Activated T-cell treated with anti-CD3 and anti-CD28 coated beads, Interleukin-2, amount 50 U/mL, for 1 hour (primary cell): ENCODE measurements at places on chromosomes 2 and 18.

- DNase-seq: no peak
Observed at GRCh38 chr2:4098137-4098536, 394.8 kb downstream of the DCDC2C start.

DNA sequence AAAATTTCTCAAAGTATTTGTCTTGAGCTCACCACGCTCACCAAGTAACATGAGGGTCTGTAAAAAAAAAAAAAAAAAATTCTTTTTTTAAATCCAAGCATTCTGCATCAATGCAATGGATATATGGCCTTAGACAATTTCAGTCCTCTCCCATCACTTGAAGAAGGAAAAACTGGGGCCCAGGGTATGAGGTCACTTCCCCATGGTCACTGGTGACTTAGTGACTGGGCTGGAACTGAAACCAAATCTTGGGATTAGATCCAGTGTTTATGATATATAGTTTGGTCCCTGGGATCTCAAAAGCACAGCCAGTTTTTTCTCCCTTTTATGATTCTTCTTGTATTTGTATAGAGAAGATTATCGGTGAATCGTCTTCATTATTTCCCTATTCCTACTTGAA, 477.9 kb upstream of the TNP1 start:
- DNase-seq: no peak

GRCh38 chr18:77072566-77072965, 60.0 kb downstream of the MBP start:
- DNase-seq: no peak

DNA sequence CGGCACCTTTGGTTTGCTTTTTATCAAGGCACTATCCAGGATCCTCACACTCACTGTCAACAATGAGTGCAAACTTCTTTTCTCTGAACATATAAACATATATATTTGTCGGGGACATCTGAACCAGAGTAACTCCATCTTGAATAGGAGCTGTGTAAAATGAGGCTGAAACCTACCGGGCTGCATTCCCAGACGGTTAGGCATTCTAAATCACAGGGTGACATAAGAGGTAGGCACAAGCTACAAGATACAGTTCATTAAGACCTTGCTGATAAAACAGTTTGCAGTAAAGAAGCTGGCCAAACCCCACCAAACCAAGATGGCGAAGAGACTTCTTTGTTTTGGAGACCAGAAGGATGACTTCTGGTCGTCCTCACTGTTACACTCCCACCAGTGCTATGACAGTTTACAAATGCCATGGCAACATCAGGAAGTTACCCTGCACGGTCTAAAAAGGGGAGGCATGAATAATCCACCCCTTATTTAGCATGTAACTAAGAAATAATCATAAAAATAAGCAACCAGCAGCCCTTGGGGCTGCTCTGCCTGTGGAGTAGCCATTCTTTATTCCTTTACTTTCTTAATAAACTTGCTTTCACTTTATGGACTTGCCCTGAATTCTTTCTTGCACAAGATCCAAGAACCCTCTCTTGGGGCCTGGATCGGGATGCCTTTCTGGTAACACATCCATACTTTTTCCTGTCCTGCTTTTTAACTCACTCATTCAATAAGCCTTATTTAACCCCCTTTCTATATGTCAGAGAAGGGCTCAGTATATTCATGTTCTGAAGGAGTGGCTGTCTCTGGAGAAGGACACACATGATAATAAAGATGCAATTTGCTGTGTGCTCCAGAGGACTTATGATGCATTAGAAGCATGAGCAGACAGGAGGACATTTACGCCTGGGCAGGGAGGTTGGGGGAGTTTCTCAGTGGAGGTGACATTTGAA, 65.4 kb downstream of the TACR1 start:
- DNase-seq: no peak

GRCh38 chr2:229267080-229267479, 4.0 kb downstream of the PID1 start:
- no peak for DNase-seq

DNA sequence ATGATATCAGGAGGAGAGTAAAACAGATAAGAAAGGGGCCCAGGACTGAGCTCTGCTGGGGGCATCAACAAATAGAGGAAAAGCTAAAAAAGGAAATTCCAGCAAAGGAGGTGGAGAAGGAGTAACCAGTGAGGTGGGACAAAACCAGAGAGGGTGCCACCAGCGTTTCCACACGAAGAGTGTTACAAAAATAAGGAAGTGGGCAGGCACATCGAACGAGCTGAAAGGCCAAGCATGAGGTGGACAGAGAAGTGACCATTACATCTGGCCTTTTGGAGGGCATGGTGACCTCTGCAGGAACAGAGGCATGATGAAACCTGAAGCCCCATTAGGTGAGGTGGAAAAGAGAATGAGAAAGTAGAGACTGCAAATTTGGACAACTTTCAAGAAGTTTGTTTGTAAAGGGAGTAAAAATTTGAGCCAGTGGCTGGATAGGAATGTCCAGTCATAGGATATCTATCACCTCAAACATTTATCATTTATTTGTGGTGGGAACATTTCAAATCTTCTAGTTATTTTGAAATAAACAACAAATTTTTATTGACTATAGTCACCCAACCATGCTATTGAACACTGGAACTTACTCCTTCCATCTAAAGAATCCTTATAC, 18.4 kb upstream of the VIT start:
- no peak for DNase-seq

DNA sequence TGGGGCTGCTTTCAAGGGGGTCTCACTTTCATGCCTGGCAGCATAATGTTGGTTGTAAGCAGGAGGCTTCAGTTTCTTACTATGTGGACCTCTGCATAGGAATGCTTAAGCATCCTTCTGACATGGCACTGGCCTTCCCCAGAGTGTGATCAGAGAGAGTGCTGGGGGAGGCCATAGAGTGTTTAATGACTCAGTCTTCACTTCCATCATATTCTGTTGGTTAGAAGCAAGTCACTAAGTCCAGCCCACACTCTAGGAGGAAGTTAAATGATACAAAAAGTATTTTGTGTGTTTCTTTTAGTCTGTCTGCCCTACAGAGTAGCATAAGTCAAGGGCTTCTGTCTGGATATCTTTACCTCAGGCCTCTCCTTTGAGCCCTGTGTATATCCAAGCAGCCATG, 64.9 kb downstream of the GALNT1 start:
- DNase-seq: no peak

DNA sequence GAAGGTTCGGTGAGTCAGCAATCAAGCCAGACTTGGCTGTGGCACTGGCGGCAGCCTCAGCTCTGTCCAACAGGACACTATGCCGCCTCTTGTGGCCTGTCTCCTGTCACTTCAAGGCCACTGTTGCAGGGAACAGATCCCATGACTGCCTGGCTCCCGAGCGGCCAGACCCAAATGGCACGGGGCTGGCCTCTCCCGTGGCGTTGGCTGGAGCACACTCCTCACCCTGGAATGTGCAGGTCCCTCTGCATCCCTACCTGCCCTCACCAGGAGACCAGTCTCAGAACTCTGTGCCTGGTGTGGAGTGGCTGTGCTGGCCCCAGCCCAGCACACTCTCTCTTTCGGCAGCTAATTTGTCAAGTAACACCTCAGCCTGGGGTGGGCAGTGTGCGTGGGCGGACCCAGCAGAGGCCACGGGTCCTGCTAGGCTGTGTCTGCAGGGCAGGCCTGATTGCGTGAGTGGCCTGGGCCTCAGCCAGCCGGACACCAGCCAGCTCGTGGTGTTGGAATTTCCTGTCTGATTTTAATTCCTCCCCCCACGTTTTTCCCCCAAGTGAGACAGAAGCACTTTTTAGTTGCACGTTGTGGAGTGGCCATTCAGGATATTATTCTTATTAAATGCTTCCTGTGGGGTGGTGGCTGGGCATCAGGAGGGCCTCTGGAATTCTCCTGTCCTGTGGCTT, 179.3 kb downstream of the GLI2 start:
- no peak for DNase-seq

DNA sequence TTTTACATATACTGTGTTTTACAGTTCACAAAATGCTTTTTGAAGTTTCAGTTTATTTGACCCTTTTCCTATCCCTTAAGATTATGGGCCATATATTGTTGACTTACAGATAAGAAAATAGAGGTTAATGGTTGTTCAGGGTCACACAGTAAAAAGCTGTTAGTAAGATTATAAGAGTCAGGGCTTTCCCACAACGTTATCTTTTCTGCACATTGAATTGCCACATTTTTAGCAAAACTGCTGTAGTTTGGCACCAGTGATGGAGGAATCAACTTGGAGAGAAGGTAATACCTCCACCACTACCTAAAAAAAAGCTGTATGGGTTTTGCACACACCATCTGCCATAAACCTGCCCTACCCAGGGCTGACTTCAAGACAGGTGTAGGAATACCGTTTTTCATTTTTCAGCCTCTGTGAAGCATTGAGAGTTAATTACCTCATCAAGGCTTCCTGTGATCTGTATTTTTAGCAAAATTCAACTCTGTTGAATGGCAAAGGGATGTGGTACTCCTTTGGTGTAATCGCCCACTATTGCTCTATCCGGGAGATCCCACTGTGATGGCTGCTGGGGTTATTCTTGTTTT, 5.0 kb downstream of the SOWAHC start:
- no peak for DNase-seq

GRCh38 chr2:196291873-196292800, 120.8 kb upstream of the STK17B start:
- no peak for DNase-seq

GRCh38 chr2:122070241-122070731, 314.8 kb downstream of the TSN start:
- no peak for DNase-seq

GRCh38 chr2:177165061-177165583, 47.5 kb upstream of the HNRNPA3 start:
- no peak for DNase-seq

GRCh38 chr2:11385216-11385615, 40.8 kb upstream of the ROCK2 start:
- DNase-seq: no peak

- DNase-seq: no peak
Observed at GRCh38 chr2:175168564-175168945, 552 bp upstream of the ATF2 start.

DNA sequence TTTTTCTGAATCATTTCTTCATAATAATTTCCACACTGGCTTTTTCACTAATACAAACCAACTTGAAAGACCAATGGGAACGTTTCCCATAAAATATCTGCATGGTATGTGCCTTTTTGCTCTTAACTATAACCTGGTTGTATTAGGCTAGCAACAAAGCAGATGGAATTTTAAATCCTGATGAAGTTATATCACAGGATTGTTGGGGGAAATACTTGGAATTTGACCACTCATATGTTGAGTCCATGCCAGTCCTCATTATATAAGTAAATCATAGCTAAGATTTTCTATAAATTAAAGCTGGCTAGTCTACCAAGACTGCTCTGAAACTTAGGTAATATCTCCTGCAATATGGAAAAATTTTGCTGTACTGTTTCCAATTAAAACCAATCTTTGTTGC, 99.5 kb downstream of the TANC1 start:
- no peak for DNase-seq

DNA sequence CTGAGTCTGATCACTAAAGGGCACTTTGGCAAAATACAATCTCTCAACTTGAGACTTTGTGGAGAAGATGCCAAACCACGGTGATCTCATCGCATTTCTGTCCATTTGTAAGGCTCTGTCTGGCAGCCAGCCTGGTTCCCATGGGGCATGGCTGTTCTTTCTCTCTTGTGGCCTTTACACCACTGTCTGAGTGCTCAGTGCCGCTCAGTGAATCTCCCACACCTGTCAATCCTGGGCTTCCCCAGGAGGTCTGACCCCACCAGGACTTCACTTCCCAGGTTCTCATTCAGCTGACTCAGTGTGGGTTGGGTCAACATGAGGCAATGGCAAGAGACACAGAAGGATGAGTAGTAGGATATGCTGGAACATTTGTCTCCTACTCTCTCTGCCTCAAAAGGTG, 96.8 kb upstream of the TRIB2 start:
- no peak for DNase-seq

- no peak for DNase-seq
Observed at GRCh38 chr18:446941-447560, 53.5 kb downstream of the COLEC12 start.
